ENCODE measurements at places on chromosomes 2 and 18.

DNA sequence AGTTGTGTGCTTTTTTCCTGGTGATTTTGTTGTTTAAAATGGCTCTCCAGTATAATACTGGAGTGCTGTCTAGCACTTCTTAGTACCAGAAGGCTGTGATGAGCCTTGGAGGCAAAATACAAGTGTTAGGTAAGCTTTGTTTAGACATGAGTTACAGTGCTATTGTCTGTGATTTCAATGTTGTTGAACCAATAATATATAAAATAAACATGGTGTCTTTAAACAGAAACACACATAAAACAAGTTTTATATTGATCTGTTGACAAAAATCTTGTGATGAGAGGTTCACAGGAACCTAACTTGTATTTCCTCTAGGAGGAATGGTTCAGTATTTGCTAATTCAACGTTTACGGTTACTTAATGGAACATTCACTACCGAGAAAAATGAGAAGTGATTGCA, 5.0 kb upstream of the FAM171B start:
- no peak for DNase-seq

DNA sequence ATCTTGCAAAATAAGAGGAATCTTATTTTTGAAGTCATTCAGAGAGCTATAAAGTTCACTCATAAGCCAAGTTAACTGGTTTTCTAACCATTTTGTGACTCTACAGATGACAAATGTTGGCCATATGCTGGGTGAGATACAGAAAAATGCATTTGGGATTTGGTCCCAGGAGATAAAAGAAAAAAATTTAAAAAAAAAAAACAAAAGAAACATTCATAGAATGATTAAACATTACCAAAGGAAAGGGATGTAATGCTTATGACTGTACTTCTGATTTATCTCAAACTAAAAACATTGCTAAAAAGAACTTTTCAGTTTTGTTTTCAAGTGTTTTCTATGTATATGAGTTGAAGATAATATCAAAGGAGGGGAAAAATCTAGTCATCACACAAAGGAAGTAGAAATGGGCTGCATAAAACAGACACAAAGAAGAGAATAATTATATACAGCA, 43.1 kb downstream of the PELI1 start:
- no peak for DNase-seq

GRCh38 chr18:21345840-21346239, 103.8 kb downstream of the GREB1L start:
- DNase-seq = no peak

- no peak for DNase-seq
Observed at GRCh38 chr18:75369026-75369721, 58.3 kb downstream of the SMIM21 start.

GRCh38 chr2:215667585-215668377, 231.9 kb upstream of the FN1 start:
- no peak for DNase-seq

GRCh38 chr18:48046843-48047242, 116.4 kb upstream of the SMAD2 start:
- DNase-seq = no peak

GRCh38 chr2:191831410-191831994, 15.4 kb downstream of the CAVIN2 start:
- DNase-seq = no peak

DNA sequence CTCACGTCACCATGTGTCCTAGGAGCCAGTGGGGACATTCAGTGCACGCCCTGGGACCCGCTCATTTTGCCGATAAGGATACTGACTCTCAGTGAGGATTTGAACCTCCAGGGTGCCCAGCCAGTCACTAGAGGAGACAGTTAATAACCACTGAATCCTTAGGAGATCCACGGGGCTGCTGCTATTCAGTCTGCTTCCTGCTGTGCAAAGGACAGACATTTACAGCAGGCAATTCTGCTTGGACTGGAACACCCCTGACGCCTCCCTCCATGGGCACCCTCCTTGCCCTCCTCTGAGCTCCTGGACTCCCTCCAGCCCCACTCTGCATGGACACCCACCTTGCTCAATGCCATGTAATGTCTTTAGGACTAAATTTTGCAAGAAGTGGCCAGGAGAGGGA, 265.5 kb downstream of the EIPR1 start:
- no peak for DNase-seq

GRCh38 chr2:8137801-8138200, 544.1 kb upstream of the ID2 start:
- DNase-seq = no peak

DNA sequence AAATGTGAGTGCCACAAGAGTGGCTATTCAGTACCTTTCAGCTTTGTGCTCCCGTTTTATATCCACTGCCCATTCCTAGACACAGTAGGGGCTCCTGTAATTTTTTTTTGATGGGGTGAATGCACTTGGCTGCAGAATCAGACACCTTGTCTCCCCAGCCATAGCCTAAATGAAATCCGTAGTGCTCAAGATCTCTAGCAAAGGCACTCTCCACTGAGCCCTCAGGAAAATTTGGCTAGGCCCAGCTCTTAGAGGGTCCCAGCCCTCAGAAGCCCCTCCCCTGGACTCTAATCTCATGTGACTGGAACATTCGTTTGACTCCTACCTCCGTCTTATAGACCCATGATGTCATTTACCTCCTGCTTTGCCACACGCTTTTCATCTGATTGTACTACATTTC, 323.9 kb downstream of the SMAD2 start:
- DNase-seq = no peak

- DNase-seq = no peak
Observed at GRCh38 chr2:174383796-174384195, 11.7 kb upstream of the SCRN3 start.

- no peak for DNase-seq
Observed at GRCh38 chr2:29587402-29588190, 333.8 kb downstream of the ALK start.

DNA sequence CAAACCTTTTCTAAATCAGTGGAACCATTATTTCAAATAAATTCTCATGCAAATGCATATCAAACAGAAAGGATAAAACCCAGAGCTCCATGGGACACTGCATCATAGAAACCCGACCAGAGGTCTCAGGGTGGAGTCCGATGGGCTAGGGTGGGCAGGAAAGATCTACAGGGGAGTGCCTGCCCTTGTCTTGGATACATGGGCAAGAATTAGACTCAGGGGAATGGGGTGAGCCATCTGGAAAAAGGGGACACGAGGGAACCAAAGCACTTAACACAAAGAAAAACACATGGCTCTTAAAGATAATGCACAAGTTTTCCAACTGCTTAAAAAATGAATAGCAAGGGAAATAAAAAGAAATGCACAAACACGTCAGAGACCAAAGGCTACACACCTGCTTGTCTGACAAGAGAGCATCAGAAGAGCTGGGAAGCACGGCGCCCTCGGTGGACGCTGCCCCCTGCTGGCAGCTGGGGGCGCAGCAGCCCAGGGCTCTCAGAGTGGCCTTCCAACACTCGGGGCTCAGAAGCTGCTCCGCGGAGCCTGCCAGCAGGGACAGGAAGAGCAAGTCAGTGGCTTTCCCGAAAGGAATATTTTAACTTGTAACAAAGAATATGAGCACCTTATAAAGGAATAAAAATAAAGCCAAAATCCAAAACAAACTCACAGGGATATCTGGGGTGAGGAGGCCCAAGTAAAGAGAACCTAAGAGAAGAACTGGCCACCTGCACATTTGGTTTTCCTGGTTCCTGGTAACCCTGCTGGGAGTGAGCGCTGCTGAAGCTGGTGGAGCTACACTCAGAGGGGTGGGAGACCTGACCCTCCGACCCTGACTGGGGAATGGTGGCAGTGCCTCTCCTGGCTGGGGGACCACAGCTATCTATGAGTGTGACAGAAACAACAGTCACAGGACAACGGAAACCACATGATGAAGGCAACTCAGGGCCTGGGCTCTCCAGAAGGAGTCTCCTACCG, 54.5 kb downstream of the SIGLEC15 start:
- peak; percentile 9 for DNase-seq

DNA sequence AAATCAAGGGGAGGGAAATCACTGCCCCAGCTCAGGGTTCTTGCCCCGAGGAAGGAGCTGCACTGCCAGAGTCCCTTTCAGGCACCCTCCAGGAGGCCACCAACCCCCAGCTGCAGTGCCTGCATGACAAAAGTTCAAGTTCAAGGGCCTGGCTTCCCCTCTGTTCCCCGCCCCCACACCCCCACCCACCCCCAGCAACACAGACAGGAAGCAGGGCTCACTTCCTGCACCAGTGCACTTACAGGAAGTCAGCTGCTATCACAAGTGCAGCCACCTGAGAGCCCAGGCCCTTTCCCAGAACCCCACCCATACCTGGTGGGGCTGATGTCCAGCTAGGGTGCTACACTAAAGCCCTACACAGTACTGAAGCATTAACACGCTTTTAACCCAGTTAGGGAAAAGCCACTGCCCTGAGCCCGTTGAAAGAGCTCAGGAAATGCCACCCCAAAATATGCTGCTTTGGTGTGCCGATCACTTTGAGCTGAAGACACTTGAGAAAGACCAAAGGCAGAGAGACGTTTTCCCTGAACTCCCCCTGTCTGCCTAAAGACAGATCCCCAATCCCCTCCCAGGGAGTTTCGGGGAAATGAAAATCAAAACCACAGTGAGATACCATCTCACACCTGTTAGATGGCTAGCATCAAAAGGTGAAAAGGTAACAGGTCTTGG, 109.9 kb upstream of the CAB39 start:
- DNase-seq = no peak

DNA sequence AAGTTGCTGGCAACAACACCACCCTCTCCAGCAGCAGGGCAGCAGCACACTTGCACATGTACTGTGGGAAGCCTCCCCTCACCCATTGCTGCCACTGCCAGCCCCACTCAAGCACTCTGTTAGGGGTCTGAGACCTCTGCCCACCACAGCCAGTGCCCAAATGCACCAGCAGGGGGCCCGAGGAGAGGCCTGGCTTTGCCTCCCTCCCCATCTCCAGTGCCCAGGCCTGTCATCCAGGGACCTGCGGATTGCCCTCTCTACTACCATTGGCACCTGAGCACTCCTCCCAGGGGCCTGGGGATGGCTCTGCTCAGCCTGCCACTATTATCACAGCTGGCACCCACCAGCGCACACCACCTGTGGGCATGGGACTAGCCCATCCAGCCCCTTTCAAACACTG, 175.7 kb downstream of the PMAIP1 start:
- DNase-seq = no peak

DNA sequence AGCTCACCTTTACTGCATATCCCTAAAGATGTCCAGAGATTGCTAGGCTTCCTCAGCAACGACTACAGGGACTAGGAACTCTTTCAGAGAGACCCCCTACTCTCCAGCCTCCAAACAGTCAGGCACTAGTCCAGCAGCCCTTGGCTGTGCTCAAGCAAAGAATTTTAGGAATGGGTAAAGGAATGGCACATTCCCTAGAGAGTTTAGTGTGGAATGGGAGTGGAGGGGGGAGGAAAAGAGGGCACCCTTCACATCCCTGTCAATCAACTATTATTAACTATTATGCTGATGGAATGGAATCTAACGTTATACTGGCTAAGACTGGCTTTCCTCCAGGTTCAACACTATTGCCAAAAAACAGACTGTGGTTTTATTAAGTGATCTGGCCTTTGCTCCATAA, 64.8 kb downstream of the IKZF2 start:
- DNase-seq = no peak

GRCh38 chr2:132991471-132992045, 321.6 kb upstream of the LYPD1 start:
- DNase-seq = no peak

- no peak for DNase-seq
Observed at GRCh38 chr2:113832795-113833290, 57.0 kb upstream of the ACTR3 start.

DNA sequence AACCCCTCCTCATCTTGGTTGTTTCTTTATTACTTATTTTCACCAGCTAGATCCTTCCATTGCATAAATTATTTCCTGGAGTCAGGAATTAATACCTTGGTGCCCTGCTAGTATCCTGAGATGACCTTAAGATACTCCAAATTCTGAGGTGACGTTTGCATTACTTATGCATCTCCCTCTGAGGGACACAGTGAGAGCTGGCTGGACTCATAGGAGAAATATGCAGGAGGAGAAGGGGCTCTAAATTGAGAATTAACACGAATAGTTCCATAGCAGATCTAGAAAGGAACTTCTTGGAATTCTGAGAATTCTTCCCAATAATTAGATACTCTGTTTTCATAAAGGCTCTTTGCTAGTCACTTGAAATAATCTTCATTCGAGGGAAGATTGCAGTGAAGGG, 310.6 kb upstream of the ZEB2 start:
- no peak for DNase-seq

- no peak for DNase-seq
Observed at GRCh38 chr2:218081063-218081462, 12.0 kb downstream of the RUFY4 start.

DNA sequence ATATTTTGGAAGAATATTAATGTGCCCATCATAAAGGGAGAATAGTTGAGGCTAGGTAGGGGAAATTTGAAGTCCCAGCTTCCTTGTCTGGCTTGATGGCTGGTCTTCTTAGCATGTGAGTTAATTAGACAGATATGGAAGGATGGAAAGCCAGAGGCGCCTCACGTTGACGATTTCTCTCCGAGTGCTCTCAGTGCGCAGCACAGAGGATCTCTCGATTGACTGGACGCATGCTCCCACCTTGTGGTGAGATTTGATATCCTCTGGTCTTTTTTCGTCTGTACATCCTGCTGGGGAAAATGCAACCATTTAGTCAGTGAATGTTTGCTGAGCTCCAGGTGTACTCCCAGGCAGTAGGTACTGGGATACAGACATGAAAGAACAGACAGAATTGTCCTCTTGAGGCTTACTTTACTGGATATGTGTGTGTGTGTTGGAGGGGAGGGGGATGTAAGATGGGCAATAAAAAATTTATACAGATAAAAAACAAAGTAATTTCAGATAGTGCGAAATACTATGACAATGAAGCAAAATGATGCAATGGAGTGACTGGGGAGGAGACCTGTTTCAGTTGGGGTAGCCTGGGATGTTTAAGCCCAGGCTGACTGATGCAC, 66.9 kb upstream of the ZNG1B start:
- DNase-seq = no peak

DNA sequence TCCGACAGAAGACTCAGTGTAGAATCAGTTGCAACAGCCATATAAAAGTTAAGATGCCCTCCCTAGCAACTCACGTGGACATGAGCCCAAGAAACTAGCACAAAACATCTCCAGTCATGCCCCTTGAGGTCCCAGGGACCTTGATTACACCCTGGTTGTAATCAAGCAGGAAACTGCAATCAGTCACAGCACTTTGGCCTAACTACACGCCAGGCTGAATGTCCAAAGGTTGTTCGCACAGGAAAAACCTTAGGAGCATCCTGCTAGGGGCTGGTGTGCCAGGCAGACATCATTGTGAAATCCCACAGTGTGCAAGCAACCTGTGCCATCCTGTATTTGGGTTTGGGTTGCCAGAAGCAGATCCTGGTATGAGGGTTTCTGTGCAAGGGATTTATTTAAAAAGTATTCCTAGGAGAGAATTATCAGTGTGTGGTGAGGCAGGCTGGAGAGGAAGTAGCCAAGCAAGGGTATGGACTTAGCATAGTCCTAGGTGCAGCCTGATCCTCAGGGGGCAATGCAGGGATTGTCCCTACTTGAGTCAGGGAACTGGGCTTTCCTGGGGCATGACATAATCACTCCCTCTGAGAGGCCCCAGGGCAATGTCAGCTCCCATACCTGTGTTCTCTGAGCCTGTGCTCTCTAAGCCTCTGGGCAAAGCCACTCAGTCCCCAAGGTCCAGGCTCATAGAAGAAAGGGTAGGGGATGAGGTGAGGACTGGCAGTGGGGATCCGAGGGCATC, 17.8 kb upstream of the SULT1C2 start:
- DNase-seq = no peak
